Central memory CD8-positive, alpha-beta T cell (primary cell): ENCODE measurements at places on chromosomes 3 and 15.

DNA sequence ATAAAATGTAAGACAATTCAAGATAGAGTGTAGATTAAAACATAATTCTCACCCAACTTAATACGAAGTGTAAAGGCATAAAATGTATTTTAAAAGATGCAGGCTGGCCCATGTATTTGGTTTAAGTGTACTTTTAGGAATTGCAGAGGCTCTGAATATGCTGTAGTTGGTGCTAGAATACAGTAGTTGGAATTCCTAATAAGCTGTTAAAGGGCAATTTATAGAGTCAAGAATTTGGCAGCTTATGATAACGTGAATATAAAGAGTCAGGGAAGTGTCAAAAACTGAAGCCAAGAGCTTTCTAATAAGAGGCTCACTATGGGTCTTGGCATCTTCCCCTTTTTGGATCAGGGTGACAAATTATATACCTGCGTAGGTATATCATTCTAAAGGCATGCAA lies 36.5 kb downstream of the ADAMTS9 start:
- no peak for DNase-seq

- no peak for DNase-seq
Measured at GRCh38 chr3:189170559-189170958, 1.2 kb upstream of the TPRG1 start.

DNA sequence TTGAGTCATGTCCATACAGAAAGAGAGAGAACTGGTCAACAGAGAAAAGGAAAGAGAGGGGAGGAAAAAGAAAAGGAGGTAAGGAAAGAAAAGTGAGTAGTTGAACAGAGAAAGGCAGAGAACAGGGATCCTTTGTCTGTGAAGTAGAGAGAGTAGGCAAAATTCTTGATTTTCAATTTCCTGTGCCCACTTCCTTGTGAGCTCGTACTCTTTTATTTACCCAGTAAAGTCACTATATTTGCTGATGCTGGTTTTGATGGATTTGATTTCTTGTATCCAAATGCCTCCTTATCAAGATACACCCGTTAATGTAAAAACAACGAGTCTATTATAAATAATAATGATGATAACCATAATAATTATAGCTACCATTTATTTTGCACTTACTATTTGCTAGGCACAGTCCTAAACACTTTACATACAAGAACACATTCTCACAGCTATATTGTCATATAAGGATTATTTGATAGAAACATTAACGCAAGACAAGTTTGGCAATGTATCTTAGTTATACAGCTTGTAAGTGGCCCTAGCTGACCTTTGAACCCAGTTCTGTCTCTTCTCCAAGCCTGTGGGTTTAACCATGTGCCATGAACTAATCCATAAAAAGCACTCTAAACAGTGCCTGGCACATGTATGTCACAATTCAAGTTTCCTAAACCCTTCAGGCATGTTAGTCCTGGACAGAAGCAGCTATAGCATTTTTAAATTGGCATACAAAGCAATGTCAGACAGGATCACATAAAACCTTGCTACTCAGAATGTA lies 6.7 kb upstream of the P2RY1 start:
- DNase-seq: no peak

GRCh38 chr15:89457086-89457485 lies 39.3 kb downstream of the RHCG start:
- DNase-seq: no peak

- DNase-seq: no peak
Measured at GRCh38 chr3:115975353-115975752, 352.0 kb downstream of the GAP43 start.

- DNase-seq: no peak
Measured at GRCh38 chr3:160010578-160010977, 21.9 kb downstream of the IL12A start.

DNA sequence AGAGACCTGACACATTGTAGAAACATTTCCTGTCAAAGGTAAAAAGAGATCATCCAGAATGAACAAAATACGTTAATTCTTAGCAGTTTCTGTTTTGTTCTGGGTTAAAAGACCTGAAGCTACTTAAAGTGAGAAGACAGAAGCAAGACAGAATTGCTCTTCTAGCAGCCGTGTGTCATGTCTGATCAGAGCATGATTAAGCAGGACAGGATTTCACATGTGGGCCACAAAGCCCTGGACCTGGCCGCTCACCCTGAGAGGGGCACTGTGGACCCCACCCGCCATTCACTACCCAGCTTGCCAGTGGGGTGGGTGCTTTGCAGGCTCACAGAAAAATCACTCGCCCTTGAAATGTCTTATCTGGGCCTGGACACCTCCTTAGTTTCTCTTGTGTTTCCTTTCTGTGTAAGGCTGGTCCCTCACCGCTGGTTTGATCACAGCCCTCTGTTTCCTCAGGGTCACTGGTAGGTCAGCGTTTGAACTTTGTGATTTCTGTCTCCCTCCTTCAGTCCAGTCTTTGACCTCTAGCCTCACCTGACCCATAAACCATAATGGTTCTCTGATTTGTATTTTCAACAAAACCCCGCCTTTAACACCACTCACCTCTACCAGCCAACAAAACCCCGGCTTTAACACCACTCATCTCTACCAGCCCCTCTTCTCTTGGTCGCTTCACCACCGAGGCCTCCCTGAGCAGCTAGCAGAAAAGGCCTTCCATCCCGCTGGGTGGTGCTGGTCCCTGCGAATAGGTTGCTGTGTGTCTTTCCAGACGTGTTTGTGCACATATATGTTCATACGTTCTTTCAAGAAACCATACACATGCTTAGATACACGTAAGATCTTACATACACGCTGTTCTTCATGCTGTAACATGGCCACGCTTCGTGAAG lies 185.0 kb downstream of the OR4M2 start:
- DNase-seq: no peak

GRCh38 chr3:128278761-128279600 lies 125.7 kb downstream of the EEFSEC start:
- no peak for DNase-seq

- DNase-seq: no peak
Measured at GRCh38 chr15:100932676-100933348, 13.7 kb downstream of the LRRK1 start.

DNA sequence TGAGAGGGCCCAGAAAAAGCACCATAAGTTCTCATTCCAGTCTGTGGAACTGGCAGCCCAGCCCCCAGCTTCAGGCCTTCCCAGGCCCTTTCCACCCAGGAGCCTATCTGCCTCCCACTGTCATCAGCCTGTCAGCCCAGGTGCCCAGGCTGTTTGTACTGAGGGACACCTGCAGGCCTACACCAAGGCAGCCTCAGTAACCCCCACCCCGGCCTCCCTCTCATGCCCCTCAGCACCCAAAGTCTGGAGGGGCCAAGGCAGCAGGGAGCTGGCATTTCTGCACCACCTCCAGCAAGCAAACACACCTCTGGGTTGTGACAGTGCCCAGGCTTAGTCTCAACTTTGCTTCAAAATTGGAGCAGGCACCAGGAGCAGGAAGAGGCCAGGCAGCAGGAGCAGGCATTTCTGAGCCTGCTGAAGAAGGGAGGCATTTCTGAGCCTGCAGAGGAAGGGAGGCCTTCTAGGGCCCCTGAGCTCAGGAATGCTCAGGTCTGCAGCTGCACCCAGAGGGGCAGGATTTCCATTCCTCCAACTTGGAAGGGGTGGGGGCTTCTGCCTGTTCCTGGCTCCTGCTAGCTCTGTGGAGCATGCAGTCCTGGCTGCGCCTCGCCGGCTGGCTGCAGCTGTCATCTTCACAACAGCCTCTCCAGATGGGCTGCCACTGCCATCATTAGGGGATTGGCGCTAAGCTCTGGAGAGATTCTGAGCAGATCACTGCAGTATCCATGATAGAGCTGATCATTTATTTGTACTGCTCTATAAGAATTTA lies 396.1 kb downstream of the UNC13C start:
- no peak for DNase-seq
